ENCODE measurements at places on chromosomes 6 and 20.

GRCh38 chr20:58229198-58229798, 845 bp upstream of the ANKRD60 start:
- DNase-seq, result peak; percentile 42

- DNase-seq, result peak; percentile 40
These were observed 129.1 kb downstream of the TNFRSF21 start for GRCh38 chr6:47180633-47181032.

DNA sequence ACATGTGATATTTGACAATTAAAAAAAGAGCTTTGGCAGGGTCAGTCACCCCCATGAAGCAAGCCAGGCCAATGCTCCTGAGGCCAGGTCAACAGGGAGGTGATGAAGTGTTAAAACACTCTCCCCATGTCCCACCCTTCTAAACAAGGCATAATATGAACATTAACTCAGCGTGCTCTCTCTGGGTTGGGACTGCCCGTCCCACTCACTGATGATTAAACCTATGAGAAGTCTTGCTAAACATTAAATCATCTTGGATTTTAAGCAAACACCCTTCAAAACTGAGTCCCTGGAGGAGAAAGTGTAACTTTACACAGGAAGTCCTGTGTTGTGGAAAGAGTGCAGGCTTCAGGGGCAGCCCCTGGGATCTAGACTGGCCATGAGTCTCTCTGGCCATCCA, 558.5 kb downstream of the CD83 start:
- no peak for DNase-seq

GRCh38 chr6:45696738-45697137, 318.9 kb downstream of the CLIC5 start:
- no peak for DNase-seq

DNA sequence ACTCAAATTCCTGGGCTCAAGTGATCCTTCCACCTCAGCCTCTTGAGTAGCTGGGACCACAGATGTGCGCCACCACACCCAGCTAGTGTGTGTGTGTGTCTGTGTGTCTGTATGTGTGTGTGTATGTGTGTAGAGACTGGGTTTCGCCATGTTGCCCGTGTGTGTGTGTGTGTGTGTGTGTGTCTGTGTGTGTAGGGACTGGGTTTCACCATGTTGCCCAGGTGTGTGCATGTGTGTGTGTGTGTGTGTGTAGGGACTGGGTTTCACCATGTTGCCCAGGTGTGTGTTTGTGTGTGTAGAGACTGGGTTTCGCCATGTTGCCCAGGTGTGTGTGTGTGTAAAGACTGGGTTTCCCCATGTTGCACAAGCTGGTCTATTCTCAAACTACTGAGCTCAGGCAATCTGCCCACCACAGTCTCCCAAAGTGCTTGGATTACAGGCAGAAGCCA, 28.3 kb downstream of the CDK5RAP1 start:
- DNase-seq, result no peak

Data from NT2/D1 (cell line).